ENCODE measurements at places on chromosomes 5 and 9.

- no peak for DNase-seq
These were observed 797 bp downstream of the FAM78A start for GRCh38 chr9:131275332-131276093.

- DNase-seq: peak; percentile 75
These were observed 94.0 kb downstream of the PHF2 start for GRCh38 chr9:93670208-93671019.

- no peak for DNase-seq
These were observed 12.7 kb downstream of the ANXA6 start for GRCh38 chr5:151144922-151145321.

- DNase-seq: no peak
These were observed 3.6 kb downstream of the PSMD5 start for GRCh38 chr9:120839146-120839545.

GRCh38 chr9:113657765-113658544 lies 194.4 kb downstream of the RGS3 start:
- DNase-seq: peak; percentile 85

- no peak for DNase-seq
These were observed 98.4 kb upstream of the CPLX2 start for GRCh38 chr5:175772747-175773533.

DNA sequence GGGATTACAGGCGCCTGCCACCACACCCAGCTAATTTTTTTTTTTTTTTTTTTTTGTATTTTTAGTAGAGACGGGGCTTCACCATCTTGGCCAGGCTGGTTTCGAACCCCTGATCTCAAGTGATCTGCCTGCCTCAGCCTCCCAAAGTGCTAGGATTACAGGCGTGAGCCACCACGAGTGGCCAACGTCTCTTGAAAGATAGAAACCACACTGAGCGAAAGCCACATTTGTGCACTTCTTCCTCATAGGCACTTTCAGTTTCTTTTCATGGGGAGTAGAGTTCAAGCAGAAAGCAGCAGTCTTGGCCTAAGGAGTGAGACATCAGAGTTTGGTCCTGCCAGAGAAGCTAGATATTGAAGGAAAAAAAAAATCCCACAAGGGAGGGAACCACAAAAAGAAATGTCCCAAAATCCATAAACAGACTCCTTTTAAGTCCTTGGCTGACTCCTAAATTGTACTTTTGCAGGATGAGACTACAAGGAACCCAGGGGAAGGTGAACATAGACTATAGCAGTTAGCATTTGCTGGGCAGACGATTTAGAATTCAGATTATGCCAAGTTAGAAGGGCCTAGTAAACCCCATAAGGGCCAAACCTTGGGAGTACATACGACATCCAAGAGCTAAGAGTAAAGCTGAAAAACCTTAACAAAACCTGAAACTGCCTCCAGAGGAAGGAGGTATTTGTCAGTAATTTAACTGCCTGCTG lies 43.9 kb upstream of the GLIPR2 start:
- DNase-seq: peak; percentile 8

DNA sequence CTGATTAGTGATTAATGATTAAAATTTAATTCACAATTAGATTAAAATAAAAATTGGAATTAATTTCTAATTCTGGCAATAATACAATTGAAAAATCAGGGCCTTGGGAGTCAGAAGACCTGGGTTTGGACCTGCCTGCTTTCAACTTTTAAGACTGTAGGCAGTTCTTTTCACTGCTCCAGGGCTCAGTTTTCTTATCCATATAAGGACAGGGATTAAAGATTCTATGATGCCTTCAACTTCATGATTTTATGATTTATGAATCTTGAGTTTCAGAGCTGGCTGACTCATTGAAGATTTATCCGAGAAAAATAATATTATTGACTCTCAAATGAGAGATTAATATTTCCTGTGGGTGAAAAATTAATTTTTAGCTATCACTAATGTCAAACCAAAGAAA lies 208.6 kb upstream of the ANKH start:
- DNase-seq: no peak

DNA sequence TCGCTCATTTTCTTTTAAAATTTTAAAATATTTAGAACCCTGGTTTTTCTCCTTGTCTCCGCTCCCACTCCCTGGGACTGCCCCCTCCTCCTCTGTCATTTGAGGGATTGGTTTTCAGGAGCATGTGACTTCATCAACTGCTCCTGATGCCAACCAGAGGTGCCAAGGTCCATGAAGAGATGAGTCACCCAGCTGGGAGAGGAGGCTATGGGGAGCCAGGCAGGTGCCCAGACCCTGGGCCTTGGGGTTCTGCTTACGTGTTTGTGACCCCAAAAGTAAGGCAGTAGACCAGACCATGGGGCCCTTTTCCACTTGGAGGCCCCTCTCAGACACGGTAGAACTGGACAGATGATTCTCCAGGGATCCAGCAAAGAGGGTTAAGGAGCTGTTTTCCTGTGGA lies 167.0 kb downstream of the FGF18 start:
- DNase-seq: no peak

GRCh38 chr9:136623842-136624183 lies 38.9 kb upstream of the EGFL7 start:
- DNase-seq: no peak

DNA sequence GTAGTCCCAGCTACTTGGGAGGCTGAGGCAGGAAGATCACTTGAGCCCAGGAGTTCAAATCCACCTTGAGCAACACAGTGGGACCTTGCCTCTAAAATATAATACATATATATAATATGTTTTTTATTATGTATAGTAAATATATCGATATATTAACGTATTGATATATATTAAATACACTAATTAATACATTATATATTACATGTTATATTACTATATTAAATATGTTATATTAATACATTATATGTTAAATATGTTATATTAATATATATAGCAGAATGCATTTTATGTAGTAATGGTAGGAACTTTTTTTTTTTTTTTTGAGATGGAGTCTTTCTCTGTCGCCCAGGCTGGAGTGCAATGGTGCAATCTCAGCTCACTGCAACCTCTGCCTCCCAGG lies 18.1 kb upstream of the BNC2 start:
- no peak for DNase-seq

- no peak for DNase-seq
These were observed 223.3 kb downstream of the EBF1 start for GRCh38 chr5:158876263-158876942.

GRCh38 chr9:136619742-136620440 lies 42.8 kb upstream of the EGFL7 start:
- DNase-seq: no peak

GRCh38 chr9:127176631-127177030 lies 54.2 kb upstream of the ANGPTL2 start:
- DNase-seq: no peak

- DNase-seq: peak; percentile 60
These were observed 1042.3 kb downstream of the CDH12 start for GRCh38 chr5:21810737-21811316.

DNA sequence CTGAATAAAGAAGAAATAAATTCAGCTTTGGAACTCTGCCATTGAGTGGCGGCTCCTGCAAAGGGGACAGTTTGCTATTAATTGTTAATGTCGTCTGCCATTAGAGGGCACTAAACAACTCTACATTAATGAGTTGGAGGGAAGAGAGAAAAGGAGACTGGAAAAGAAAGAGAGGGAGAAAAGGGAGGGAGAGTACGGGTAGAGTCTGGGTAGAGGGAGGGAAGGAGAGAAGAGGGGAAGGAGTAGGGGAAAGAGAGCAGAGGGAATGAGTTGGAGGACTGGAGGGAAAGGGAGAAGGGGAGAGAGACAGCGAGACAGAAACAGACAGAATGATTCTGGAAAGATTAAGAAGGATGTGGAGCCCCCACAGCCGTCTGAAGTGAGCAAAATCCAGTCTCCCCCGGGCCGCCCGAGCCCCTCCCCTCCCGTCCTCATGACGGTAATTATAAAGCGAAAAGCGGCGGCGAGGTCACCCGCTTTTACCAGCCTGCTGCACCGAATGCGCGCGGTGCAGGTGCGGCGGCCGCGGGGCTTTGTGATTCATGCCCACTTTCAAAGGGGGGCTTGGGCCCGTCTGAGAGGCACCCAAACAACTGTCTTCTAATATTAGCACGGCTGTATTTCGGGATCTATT lies 1.9 kb upstream of the FST start:
- DNase-seq: peak; percentile 86

- peak; percentile 73 for DNase-seq
These were observed 165.4 kb upstream of the LHFPL2 start for GRCh38 chr5:78813906-78814530.

- DNase-seq: peak; percentile 25
These were observed 928 bp downstream of the HACD4 start for GRCh38 chr9:21030389-21031035.

GRCh38 chr5:139186752-139187326 lies 11.3 kb downstream of the SIL1 start:
- DNase-seq: no peak

DNA sequence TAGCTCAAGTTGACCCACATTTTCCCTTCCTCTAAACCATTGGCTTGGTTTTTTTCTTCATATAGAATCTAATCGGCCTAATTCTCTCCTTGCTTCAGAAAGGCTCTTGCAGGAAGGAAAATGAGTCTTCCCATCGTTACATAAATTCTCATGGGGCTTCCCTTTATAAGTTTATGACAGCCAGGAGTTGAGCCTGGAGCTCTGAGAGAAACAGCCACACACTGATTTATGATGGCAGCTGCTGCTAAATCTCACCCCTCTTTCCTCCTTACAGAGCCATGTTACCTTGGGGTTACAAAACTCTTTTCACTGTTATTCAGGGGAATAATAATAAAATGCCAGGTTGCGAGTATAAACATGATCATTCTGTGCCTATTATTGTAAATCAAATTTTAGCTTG lies 5.2 kb upstream of the RNF14 start:
- no peak for DNase-seq

- no peak for DNase-seq
These were observed 7.3 kb downstream of the ENG start for GRCh38 chr9:127847178-127847510.

GRCh38 chr9:108469654-108470053 lies 386.1 kb downstream of the ACTL7B start:
- DNase-seq: no peak

GRCh38 chr9:119968836-119969707 lies 599.8 kb upstream of the BRINP1 start:
- peak; percentile 60 for DNase-seq

DNA sequence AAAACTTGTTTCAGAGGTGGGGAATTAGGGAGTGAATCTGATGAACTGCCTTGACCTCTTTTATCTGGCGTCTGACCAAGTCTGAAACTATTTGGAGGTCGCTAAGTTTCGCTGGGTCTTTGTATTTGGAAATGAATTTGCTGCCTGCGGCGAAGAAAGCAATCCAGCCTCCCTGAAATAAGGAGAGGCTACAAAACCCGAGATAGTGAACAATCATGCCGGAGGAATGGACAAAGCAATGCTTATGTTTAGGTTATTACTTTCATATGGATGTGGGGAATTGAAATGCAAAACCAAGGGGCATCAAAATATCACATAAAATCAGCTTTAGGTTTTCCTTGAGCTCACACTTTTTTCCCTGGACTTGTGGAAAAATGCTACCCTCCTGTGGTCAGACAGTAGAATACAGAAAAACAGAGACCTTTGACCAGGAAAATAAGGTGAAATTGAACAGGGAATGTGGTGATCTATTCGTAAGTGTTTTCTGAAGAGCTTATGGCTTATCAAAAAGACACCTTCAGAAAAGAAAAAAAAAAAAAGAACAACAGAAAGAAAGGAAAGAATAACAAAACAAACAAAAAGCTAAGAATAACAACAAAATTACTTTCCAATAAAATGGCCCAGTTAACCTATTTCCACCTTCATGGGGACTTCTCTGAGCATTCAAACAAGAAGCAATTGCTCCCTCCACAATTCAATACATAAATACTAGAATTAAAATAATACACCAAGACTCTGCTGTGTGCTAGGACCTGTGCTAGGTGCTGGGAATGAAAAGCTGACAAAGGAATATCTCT lies 68.6 kb upstream of the DPYSL3 start:
- peak; percentile 78 for DNase-seq

DNA sequence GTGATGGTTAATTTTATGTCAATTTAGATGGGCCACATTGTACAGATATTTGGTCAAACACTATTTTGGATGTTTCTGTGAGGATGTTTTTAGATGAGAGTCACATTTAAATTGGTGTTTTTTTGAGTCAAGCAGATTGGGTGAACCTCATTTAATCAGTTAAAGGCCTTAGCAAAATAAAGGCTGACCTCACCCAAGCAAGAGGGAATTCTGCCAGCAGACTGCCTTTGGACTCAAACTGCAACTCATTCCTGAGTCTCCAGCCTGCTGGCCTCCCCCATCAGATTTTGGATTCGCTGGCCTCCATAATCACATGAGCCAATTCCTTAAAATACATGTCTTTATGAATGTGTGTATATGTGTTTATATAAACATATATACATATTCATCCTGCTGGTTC lies 282.7 kb upstream of the POU5F2 start:
- DNase-seq: no peak

DNA sequence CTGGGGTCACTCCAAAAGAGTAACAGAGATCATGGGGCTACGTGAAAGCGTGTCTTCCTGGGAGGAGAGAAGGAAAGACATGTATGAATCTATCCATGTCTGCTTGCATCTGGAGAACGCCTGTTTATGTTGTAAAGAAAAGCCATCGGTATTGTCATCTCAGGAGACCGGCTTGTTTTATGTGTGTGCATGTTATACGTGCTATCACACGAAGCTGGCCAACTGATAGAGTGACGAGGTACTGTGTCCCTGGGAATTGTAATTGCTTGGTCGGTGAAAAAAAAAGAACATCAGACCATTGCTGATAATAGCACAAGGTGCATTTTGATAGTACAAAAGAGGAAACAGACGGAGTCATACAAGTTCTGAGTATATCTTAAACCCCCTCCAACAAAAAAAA lies 370 bp upstream of the CDH6 start:
- no peak for DNase-seq

DNA sequence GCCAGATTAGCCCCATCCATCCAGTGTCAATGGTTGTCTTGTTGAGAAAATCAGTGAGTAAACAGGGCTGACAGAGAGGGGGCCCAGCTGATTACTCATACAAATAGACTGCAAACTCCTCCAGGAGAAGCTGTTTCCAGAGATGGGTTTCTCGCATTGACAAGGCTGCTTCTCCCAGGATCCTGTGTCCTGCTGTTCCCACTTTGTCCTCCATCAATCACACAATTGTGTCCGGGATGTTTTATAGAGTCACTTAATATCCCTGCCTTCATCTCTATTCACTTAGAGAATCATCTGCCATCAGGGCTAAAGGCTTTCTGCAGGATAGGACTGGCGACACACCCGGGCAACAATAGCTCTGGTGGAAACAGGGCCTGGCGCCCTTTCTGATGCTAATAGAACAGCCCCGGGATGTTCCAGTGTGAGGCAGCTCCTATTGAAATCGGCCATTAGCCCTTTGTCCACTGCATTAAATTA lies 71.7 kb upstream of the TBCA start:
- DNase-seq: no peak

DNA sequence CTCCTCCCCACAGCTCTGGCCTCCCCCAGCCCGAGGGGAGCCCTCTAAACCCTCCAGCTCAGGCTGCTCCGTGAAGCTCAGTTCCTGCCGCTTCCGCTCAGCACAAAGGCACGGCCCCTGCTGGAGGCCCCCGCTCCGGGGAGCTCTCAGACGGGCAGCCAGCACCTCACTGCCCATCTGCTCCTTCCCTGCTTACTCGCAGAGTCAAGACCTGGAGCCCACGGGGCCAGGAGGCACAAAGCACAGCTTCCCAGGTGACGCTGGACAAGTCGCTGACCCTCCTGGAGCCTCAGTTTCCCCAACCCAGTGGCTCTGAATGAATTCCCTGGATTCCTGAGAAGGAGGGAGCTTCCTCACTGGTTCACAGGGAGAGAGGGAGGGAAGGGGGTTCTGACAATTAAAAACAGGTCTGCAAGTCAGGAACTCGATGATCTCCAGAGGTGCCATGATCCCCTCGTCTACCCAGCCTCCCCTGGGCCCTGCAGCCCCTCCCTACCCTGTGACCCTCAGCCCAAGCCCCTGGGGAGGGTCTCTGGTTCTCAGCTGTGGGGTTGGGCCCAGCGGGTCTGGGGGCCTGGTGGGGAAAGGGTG lies 36.2 kb downstream of the VAV2 start:
- DNase-seq: peak; percentile 79
